MCF 10A (cell line): ENCODE measurements at places on chromosomes 1 and 21. TPM values are rescaled to one million over a fixed set of nuclear protein-coding genes. Genes with fewer than 3 reads are reported as not detected.

- no peak overlapping the region for H3K4me3 ChIP-seq
- H3K27ac ChIP-seq = no peak overlapping the region
- DNase-seq = no peak
Measured at GRCh38 chr1:95007687-95008086, 65.1 kb downstream of the ALG14 start.

DNA sequence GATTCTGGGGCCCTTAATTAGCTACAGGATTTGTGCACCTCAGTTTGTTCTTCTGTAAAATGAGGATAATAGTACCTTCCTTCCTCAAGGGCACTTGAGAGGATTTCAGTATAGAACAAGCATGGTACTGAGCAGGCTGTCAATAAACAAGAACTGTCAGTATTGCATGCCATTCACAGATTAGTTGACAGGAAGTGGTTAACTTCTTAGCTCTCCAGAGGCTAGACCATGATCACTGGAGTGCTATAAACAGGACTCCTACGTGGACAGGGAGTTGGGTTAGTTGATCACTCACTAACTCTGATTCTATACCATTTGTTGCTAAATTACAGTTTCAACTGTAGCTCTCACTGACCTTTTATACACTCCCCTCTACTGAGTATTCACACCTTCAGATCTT lies 126.2 kb upstream of the DAB1 start:
- no peak overlapping the region for H3K4me3 ChIP-seq
- no peaks in the 10 kb centered on the region for H3K4me1 ChIP-seq
- H3K27me3 ChIP-seq = peaks cover 18% of the 10 kb centered on the region
- DNase-seq = no peak

DNA sequence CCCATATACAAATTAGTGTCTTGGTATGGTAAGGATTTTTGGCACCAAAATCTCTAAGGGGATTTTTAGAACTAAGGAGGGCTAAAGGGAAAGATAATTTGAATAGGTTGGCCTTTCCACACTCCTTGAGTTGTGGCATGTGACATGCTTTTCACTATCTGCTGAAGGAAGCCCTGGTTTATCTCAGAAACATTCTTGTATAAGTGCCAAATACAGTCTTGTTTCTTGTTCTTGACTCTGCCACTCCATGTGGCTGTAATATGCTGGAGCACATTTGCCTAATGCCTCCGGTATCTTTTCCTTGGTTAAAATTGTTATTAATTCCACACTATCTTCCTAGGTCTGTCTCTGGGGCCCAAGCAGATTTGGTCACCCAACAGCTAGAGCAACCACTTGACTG lies 457.0 kb downstream of the USP25 start:
- H3K27me3 ChIP-seq = peaks cover 43% of the 10 kb centered on the region
- no peak overlapping the region for H3K4me3 ChIP-seq
- H3K27ac ChIP-seq = no peak overlapping the region
- no peaks in the 10 kb centered on the region for H3K4me1 ChIP-seq
- DNase-seq = no peak

- no peaks in the 10 kb centered on the region for H3K4me1 ChIP-seq
- H3K36me3 ChIP-seq = no peaks in the 10 kb centered on the region
- H3K27me3 ChIP-seq = peaks cover 57% of the 10 kb centered on the region
- DNase-seq = no peak
- no peak overlapping the region for H3K4me3 ChIP-seq
- no peak overlapping the region for H3K27ac ChIP-seq
Measured at GRCh38 chr1:60292140-60292539, 218.6 kb upstream of the C1orf87 start.

GRCh38 chr1:112386024-112386723 lies 9.8 kb upstream of the CTTNBP2NL start:
- H3K27ac ChIP-seq = no peak overlapping the region
- peaks cover 35% of the 10 kb centered on the region for H3K27me3 ChIP-seq
- no peak overlapping the region for H3K4me3 ChIP-seq
- no peak for DNase-seq

DNA sequence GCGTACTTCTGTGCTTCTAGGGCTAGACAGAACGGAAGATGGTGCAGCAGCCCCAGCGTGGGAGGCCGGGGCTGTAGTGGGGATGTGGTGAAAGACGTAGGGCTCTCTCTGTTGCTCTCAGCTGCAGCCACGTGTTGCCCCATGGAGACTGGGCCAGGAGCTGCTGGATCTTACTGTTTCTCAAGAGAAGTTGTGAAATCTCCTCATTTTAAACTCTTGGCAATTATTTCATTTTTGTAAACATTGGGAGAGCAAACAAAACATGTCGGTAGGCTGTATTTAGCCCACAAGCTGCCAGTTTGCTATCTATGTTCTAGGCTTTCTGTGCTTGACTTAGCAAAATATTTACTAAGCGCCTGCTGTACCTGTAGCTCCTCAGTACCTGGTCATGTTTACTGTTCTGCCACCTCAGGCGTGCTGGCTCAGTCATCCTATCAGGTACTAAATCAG lies 15.9 kb upstream of the ELOA start:
- no peaks in the 10 kb centered on the region for H3K27me3 ChIP-seq
- H3K36me3 ChIP-seq = peaks cover 18% of the 10 kb centered on the region
- peaks cover 27% of the 10 kb centered on the region for H3K4me1 ChIP-seq
- DNase-seq = peak; percentile 83
- peak overlapping the region; percentile 19 for H3K27ac ChIP-seq

DNA sequence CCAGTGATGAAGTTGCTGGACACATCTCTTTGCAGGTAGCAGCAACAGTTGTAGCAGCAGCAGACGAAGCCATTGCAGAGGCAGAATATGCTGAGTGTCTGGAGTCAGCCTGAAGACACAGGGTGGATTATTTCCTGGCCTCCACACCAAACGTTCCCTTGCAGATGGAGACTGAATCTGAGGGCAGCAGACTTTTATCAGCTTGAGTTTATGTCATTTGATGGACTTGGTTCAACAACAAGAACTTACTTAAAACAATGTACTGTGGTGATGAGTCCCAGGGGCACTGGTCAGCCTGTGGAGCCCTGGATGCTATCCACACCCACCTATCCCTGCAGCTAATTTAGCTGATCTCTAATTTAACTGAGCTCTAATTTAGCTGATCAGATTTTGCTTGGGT lies 17.1 kb upstream of the MPZL1 start:
- H3K27ac ChIP-seq = no peak overlapping the region
- H3K36me3 ChIP-seq = no peaks in the 10 kb centered on the region
- H3K27me3 ChIP-seq = peaks cover 21% of the 10 kb centered on the region
- no peak for DNase-seq

- no peak overlapping the region for H3K4me3 ChIP-seq
- no peaks in the 10 kb centered on the region for H3K36me3 ChIP-seq
- H3K27ac ChIP-seq = no peak overlapping the region
- H3K4me1 ChIP-seq = no peaks in the 10 kb centered on the region
- H3K27me3 ChIP-seq = no peaks in the 10 kb centered on the region
Measured at GRCh38 chr1:240515505-240515904, 96.5 kb downstream of the GREM2 start.

DNA sequence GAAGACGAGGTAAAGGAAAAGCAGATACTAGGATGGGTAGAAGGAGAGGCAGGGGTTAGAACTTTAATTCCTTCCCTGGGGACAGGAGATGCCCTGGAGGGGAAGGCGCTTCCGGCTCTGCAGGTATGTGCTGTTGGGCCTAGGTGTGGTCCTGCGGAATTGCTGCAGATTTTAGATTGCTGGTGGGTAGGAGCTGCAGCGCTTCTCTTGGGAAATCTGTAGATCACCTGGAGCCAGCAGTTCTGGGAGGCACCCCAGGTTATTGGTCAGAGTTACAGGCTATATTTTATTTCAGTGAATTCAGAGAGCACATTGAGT lies 1.1 kb downstream of the MGST3 start:
- no peak for DNase-seq
- H3K4me1 ChIP-seq = peaks cover 27% of the 10 kb centered on the region
- H3K36me3 ChIP-seq = peaks cover 17% of the 10 kb centered on the region
- H3K4me3 ChIP-seq = no peak overlapping the region
- no peak overlapping the region for H3K27ac ChIP-seq

GRCh38 chr1:176768532-176768931 lies 305.6 kb downstream of the PAPPA2 start:
- no peak overlapping the region for H3K27ac ChIP-seq
- no peaks in the 10 kb centered on the region for H3K36me3 ChIP-seq
- no peak overlapping the region for H3K4me3 ChIP-seq
- DNase-seq = no peak

- no peaks in the 10 kb centered on the region for H3K27me3 ChIP-seq
- DNase-seq = peak; percentile 24
- no peaks in the 10 kb centered on the region for H3K36me3 ChIP-seq
- peaks cover 5% of the 10 kb centered on the region for H3K4me1 ChIP-seq
- H3K27ac ChIP-seq = peak overlapping the region; percentile 29
Measured at GRCh38 chr1:195584870-195585624, 1023.2 kb downstream of the KCNT2 start.

- no peaks in the 10 kb centered on the region for H3K4me1 ChIP-seq
- no peak overlapping the region for H3K27ac ChIP-seq
- H3K4me3 ChIP-seq = no peak overlapping the region
- peaks cover 16% of the 10 kb centered on the region for H3K27me3 ChIP-seq
- H3K36me3 ChIP-seq = peaks cover 6% of the 10 kb centered on the region
- DNase-seq = no peak
Measured at GRCh38 chr1:2594641-2595131, 8.1 kb downstream of the PRXL2B start.

DNA sequence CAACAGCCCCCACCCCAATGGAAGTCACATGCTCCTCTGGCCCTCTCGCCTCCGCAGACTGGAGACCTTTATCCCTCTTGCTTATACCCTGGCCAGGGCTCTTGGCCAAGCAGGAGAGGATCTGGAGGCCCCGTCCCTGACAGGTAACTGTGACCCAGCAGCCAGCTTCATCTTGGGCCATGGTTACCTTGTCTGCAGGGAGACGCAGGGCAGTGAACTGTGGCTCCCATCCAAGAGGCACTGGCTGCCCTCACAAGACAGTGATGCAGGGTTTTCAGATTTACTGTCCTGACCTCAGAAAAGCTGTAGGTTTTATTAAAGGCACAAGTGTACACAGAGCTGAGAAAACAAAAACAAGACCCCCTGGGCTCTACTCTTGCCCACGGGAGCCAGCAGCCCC lies 96.7 kb upstream of the KLHDC7A start:
- H3K27ac ChIP-seq = no peak overlapping the region
- no peak for DNase-seq
- H3K4me1 ChIP-seq = no peaks in the 10 kb centered on the region
- no peak overlapping the region for H3K4me3 ChIP-seq
- peaks cover 15% of the 10 kb centered on the region for H3K27me3 ChIP-seq
- no peaks in the 10 kb centered on the region for H3K36me3 ChIP-seq

- H3K36me3 ChIP-seq = no peaks in the 10 kb centered on the region
- H3K4me1 ChIP-seq = no peaks in the 10 kb centered on the region
- H3K27ac ChIP-seq = no peak overlapping the region
- no peak overlapping the region for H3K4me3 ChIP-seq
- H3K27me3 ChIP-seq = peaks cover 56% of the 10 kb centered on the region
Measured at GRCh38 chr1:29892247-29892646, 655.9 kb downstream of the PTPRU start.

- DNase-seq = no peak
- H3K27ac ChIP-seq = no peak overlapping the region
- no peak overlapping the region for H3K4me3 ChIP-seq
- peaks cover 6% of the 10 kb centered on the region for H3K4me1 ChIP-seq
- no peaks in the 10 kb centered on the region for H3K36me3 ChIP-seq
Measured at GRCh38 chr1:94096797-94097549, 24.0 kb downstream of the ABCA4 start.

DNA sequence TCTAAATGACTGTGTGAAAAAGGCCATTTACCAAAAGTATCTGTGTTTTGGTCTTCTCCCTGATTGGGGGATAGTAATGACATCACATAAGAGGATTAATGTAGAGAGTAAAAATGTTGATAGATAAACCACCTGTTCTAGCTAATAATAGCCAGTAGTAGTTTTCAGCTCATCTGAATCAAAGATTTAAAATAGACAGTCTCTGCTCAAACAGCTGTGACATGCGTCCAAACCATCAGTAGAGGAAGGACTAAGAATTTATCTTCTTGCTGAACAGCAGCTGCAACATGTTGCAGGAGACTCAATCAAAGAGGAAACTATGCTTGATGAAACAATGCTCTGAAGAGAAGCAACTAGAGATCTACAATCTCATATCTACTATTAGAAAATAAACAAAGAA lies 21.4 kb downstream of the TMPRSS15 start:
- no peak overlapping the region for H3K27ac ChIP-seq
- H3K4me1 ChIP-seq = no peaks in the 10 kb centered on the region
- DNase-seq = no peak
- no peaks in the 10 kb centered on the region for H3K27me3 ChIP-seq

DNA sequence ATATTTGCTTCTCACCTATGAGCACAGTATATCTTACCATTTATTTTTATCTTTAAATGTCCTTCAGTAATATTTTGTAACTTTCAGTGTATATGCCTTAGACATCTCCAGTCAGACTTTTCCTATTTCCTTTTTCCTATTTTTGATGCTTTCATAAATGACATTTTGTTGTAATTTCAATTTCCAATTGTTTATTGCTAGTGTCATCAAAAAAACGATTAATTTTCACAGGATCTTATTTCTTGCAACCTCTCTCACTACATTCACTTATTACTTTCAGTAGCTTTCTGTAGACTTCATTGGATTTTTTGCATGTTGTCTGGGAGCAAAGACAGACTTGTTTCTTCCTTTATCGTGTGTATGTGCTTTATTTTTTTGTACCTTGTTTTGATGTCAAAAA lies 602.4 kb downstream of the AJAP1 start:
- no peaks in the 10 kb centered on the region for H3K36me3 ChIP-seq
- H3K4me1 ChIP-seq = no peaks in the 10 kb centered on the region
- no peak overlapping the region for H3K4me3 ChIP-seq
- H3K27ac ChIP-seq = no peak overlapping the region
- no peak for DNase-seq

DNA sequence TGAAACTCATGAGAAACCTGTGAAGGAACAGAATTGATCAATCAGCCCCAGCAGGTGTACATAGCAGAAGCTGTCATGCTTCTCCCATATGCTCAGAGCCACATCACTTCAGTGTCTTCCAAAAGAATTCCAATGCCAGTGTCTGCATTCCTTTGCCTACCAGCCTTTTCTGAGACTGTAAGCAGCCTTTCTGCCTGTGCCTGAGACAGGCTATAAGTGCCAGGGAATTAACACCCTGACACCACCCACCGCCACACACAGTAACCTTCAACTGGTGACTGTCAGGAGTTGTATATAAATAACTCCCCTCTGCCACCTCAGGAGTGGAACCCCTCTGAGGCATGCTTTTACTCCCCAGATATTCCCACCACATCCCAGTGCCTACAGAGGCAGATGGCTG lies 38.1 kb upstream of the SLAMF9 start:
- H3K4me3 ChIP-seq = no peak overlapping the region
- no peak overlapping the region for H3K27ac ChIP-seq

DNA sequence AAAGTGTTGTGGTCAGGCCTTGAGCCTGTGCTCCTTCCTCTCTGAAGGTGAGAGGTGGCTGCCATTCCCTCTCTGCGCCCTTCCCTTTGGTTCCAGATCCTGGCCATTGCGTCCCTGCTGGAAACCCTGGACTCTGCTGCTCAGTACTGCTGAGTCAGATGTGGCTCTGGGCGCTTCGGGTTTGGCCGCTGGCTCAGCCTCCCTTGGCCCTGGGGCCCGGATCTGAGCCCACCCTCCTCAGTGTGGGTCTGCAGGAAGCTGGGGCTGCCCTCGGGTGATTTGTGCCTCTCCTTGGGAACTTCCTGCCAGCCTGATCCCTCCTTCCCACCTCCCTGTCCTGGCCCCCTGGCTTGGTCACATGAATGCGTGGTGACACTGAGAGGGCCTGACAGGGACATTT lies 32.2 kb downstream of the QSOX1 start:
- peak overlapping the region; percentile 50 for H3K27ac ChIP-seq
- no peak overlapping the region for H3K4me3 ChIP-seq
- no peak for DNase-seq

CDC7 gene
- total RNA-seq = 4.0 and 8.0 TPM in 2 replicates

IFNLR1 gene
- 0.12 and 0.19 TPM in 2 replicates for total RNA-seq

FAM78B gene
- total RNA-seq = 1.1 and 1.5 TPM in 2 replicates

APCS gene
- total RNA-seq = not detected in 2 replicates

SLAMF1 gene
- total RNA-seq = not detected in 2 replicates
